ENCODE measurements at places on chromosomes 11 and 22.

- no peak for DNase-seq
These were observed 32.5 kb upstream of the ATXN10 start for GRCh38 chr22:45638834-45639746.

- DNase-seq, result no peak
These were observed 39.7 kb downstream of the DKK3 start for GRCh38 chr11:11968511-11969280.

DNA sequence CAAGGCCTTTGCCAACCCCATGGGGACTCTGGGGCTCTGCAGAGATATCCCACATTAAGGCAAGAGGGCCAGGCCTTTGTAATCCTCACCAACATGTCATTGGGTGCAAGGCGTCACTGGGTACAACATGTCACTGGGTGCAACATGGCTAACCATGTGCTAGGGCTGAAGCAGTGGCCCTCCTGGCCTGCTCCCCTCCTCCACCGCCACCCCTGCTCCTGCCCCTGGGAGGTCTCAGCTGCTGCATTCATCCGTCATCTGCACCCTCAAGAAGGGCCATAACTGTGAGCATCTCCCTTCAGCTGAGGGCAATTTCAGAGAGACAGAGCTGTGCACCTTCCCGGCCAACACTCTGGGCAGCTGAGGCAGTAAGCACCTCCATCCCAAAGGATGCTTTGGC, 16.7 kb upstream of the OAF start:
- DNase-seq, result no peak

- DNase-seq, result no peak
These were observed 302.0 kb downstream of the KIRREL3 start for GRCh38 chr11:126698576-126698975.

DNA sequence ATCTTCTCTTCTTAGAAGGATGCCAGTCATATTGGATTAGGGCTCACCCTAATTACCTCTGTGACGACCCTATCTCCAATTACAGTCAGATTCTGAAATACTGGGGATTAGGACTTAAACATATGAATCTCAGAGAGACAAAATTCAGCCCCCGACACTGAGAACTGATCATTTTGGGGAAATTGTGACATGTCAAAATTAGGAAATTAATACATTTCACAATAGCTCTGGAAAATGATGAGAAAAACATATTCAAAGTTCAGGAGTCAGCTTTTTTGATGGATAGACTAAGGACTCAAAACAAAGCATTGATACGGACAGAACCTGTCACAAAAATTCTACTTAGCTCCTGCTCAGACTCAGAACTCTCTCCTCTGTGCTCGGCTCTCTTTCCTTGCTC, 40.8 kb downstream of the COMMD9 start:
- no peak for DNase-seq

DNA sequence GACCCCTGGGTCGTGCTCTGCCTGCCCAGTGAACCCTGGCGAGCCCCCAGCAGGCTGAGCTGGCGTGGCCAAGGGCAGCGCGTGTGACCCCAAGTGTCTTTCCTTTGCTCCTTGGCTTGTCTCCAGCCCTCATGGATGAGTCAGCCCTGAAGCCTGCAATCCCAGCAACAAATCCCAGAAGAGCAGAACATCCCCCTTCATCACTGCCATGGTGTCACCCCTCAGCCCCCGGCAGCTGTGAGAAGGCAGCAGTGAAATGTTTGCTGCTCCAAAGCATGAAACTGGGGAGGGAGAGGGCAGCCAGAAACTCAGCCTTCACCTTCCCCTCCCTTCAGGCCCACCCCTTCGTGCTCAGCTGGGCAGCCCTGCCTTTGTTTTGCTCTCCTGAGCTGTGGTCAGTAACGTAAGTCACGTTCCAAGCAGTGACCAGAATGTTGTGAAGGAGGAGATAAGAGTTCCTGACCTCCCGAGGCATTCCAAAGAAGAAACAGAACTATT, 29.8 kb downstream of the ADAMTS15 start:
- DNase-seq, result no peak

DNA sequence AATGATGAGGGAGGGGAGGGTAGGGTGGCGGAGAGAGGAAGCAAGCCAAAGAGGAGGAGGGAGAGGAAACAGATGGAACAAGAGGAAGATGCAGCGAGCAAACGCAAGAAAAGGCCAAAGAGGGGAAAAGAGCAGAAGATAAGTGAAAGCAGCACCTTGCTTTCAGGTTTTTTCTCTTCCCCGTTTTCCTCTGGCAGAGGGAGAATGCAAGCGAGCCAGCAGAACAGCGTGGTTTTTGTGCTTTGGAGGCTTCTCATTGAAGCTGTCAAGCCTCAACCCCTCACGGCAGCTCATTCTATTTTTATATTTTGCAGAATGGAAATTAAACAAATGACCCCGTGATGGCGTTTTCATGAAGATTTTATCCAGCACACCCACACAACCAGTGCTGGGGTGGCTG, 67.1 kb upstream of the GRAMD1B start:
- no peak for DNase-seq

DNA sequence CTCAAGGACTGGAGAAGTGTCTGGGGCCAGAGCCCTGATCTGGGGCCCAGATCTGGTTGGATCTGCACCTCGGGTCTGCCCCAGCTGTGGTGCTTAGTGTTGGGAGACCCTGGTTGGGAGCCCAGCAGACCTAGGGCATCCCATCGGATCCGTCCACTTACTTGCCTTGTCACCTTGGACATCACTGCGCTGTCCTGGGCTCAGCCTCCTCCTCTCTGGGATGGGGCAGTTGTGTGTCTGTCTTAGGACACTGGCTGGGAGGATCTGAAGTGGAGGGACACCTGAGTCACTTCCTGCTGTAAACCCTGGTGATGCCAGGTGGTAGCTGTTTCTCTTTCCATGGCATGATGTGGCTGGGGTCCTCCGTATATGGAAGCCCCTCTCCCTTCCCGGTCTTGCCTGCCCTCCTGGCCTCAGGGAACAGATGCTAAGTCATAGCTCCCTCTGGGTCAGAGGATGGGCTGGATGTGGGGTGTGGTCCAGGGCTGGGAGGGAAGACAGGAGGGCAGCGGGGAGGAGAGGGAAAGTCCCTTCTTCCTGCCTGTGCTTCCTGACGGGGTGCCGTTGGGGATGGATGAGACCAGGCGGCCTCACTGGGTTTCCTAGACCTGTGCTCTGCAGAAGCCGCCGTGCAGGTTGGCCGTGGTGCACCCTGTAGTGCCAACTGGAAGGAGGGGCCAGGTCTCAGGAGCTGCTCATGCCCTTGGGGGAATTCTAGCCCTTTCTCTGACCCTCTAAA, 12.1 kb upstream of the OMP start:
- DNase-seq, result no peak

- DNase-seq, result no peak
These were observed 49.7 kb downstream of the RTL6 start for GRCh38 chr22:44448271-44448830.

DNA sequence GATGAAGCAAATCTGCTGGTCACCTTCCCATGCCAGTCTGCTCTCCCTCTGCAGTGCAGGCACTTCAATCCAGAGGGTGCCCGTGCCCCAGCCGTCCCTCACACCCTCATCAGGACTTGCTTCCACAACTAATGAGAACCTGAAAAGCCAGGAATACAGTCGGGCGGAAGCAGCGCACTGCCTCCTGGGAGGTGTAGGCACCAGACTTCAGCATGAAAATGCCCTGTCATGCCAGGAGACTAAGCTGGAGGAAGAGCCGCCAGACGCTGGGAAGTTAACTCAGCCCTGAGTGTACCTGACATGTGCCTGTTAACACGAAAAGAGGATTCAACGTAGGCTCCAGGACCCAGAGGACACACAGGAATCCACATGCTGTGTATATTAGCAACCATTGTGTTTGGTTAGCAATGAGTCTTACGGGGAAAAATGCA, 40.1 kb upstream of the FLI1 start:
- DNase-seq, result no peak

- no peak for DNase-seq
These were observed 564.5 kb upstream of the CNTN5 start for GRCh38 chr11:98456308-98456680.

- DNase-seq, result no peak
These were observed 19.3 kb upstream of the IL10RA start for GRCh38 chr11:117966908-117967307.

Data from stimulated activated CD4-positive, alpha-beta T cell treated with anti-CD3 and anti-CD28 coated beads, Interleukin-1b, Interleukin-23, amount 100 ng/mL, for 24 hours (primary cell).